ENCODE measurements at places on chromosomes 1 and 21.

GRCh38 chr1:184867866-184868689, 106.2 kb downstream of the NIBAN1 start:
- DNase-seq, result no peak

DNA sequence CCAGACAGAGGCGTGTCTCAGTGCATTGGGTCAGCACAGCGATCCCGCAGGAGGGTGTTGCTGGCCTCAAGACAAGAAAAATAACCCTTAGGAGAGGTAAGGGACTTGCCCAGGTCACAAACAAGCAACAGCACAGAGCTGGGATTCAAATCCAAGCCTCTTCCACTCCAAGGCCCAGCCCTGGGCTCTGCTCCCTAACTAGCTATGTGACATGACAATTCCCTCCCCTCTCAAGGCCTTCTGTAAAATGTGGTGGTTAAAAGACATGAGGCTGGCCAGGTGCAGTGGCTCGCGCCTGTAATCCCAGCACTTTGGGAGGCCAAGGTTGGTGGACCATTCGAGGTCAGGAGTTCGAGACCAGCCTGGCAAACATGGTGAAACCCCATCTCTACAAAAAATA, 28.1 kb upstream of the LAPTM5 start:
- DNase-seq, result no peak

GRCh38 chr1:30664103-30664755, 59.2 kb downstream of the MATN1 start:
- no peak for DNase-seq

GRCh38 chr1:245876586-245876985, 630.5 kb downstream of the SMYD3 start:
- no peak for DNase-seq

DNA sequence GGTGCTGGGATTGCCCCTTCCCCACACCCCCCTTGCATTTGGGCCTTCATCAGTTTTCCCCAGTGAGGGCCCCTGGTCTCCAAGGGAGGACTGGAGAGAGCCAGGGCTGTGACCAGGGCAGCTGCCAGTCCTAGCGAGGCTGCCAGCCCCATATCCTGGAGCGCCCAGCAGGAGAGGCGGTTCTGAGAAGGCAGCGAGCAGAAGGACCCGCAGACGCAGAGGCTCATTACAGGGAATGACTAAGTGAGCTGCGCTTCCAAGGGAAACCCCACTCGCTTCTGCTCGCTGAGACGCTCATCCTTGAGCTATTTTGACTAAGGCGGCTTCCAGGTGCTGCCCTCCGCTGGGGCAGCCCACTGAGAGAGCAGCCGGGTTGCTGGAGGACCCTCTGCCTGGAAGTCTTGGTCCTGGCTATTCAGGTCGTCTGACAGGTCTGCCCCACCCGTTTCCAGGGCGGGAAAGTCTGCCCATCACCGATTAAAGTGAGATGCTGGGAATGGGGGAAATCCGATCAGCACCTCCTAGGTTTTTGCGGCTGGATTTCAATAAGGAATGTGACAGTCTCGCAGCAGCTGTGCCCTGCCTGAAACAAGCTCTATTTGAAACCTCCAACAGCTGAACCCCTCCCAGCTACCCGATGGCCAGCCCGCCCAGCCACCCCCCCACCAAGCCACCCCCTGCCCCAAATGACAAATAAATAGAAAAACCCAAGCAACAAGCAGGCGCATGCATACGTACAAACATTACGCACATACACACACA, 2.8 kb downstream of the KCNN3 start:
- DNase-seq, result peak; percentile 61

- no peak for DNase-seq
Observed at GRCh38 chr1:33893147-33893830, 29.4 kb downstream of the HMGB4 start.

DNA sequence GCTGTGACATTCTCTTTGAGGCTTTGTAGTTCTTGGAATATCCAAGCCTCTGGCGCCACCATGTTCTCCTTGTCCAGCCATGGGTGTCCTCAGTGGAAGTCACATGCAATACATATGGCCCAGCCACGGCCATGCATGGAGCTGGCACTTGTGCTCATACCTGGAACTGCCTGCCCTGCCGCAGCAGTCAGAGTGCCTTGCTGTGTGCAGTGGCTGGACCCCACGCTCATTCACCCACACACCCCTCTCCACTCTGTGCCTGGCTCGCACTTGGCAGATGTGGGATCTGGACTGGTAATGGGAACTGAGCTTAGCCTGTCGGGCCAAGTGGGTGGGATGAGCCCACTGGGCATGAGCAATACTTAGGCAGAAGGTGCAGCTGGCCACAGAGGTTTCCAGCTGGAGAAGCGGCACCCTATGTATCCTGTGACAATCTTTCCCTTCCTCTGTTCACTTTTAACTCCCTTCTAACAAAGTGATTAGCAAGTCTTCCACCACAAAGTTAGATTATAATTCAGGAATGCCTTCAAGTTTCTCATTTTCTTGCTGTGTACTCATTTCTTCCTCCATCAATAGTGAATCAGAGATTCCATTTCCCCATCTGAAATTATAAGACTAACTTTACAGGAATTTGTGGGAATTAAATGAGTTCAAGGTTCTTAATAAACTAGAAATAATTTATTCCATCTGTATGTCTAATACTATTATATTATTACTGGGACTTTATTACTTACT, 351.6 kb upstream of the NCAM2 start:
- DNase-seq, result no peak

- no peak for DNase-seq
Observed at GRCh38 chr1:240245629-240246020, 153.9 kb downstream of the FMN2 start.

DNA sequence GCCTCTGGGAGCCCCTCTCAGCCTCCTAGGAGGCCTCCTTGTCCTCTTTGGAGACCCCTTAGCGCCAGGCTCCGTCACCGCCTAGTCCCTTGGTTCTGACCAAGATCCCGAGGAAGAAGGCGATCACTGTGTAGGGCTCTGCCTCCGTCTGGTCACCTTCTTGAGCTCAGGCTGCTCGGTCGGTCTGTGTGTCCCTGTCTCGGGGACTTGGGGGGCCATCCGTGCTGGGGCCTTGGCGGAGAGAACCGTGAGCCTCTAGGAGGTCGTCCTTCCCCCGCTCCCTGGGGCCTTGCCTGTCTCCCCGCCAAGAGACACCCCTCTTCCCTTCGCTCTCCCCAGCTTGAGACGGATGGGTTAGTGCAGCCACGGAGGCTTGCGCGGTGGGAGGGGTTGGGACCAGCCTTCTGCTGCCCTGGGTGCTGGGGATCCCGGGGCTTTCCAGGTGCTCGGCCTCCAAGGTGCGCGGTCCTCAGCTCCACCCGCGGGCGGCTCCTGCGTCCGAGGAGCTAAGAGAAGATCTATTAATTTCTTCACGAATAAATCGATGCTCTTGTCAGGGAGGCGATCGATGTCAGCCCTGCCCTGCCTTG, 701 bp upstream of the INSRR start:
- DNase-seq, result peak; percentile 60

- no peak for DNase-seq
Observed at GRCh38 chr21:19181604-19182140, 778.1 kb upstream of the TMPRSS15 start.

- DNase-seq, result no peak
Observed at GRCh38 chr1:54996869-54997710, 1.6 kb upstream of the BSND start.

DNA sequence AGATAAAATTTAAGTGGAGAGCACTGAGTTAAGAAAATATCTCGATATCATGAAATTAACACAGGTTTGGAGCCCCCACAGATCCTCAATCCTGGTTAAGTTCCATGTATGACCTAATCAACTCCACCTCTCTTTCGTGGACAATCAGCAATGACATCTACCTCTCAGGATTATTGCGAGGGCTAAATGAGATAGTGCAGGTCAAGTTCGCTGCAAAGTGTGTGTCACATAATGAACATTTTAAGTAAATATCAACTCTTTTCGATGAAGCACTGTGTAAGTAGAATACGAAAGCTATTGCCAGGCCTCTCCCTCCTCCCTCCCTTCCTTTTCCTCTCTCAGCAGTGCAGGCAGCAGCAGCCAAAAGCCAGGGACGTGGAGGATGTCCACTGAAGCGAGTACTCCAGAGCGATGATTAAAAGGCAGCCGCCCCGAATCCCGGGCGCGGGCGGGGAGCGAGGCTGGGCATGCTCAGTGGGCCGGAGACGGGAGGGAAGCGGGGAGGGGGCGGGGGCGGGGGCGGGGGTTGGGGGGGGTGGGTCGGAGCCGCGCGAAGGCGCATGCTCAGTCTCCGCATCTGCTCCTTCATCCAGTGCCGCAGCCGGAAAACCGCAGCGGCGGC, at the start of gene CAMSAP2:
Gene CAMSAP2, plus strand, starts transcription at position 567 of the 622 bp plus-strand sequence. CDS start 935 bp downstream, outside the sequence.
- peak; percentile 94 for DNase-seq

DNA sequence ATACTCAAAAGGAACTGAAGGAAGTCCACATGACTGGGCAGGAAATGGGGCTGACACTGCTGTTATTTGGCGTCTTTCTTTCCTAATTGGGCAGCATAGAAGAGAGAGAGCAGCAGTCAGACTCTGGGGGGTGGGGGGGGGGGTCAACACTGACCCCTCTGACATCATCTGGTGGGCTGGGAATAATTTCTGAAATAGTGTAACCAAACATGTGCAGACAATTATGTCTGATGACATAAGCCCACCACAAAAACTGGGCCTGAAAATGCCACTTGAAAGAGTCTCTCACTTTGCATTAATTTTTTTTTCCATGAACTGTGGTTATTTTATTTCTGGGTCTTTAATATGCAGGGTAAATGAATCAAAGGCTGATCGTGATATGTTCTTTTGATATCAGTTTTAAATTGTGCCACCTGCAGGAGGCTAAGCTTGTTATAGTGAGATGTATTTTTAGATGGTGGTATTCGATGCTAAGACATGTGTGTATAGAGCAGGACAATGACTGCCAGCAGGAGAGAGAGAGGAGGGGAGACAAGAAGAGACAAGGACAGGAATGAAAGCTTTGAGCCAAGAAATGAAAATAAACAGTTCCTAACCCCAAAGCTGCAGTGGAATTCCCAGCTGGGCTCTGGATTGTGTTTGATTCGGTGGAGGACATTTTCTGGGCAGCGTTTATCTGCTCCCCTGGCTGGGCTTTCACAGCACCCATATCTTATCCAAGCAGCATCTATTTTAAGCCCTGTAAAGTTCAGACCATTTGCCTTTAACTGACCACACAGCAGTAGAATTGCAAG, 264.7 kb downstream of the PBX1 start:
- DNase-seq, result no peak

GRCh38 chr1:23777979-23778814, at the start of gene PITHD1:
Gene PITHD1 (plus strand): TSS chr1:23778418. CDS start chr1:23778516, 98 bp downstream.
- peak; percentile 97 for DNase-seq

- DNase-seq, result no peak
Observed at GRCh38 chr1:219220945-219221344, 47.3 kb downstream of the LYPLAL1 start.

GRCh38 chr1:187244623-187245022, 415.9 kb downstream of the PLA2G4A start:
- peak; percentile 88 for DNase-seq

DNA sequence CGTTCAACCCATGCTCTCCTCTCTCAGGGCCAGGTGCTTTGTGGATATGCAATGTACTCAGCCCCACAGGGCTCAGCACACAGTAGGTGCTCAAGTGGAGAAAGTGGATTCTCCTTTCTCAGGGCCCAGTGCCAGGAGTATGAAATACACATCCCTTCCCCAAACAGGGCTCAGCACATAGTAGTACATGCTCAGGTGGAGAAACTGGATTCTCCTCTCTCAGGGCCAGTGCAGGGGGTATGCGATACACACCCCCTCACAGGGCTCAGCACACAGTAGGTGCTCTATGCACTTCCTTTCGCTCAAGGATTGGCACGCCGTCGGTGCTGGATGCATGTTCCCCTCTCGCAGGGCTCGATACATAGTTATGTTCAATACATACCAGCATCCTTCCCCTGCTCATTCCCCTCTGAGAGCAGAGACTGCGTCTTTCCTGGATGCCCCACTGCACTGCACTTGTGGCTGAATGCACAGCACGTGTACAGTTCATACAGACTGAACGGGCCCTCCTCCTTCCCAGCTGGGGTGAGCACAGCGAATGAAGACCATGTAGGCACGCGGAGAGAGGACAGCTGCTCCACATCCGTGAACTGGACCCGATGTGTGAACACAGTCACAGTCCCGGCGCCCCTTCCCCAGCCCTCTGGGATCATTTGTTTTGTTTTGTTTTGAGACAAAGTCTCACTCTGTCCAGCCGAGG, 16.6 kb upstream of the DISP3 start:
- peak; percentile 28 for DNase-seq

- no peak for DNase-seq
Observed at GRCh38 chr1:53076165-53076564, 14.2 kb downstream of the PODN start.

GRCh38 chr1:209431813-209432442, 151.6 kb upstream of the CAMK1G start:
- no peak for DNase-seq

DNA sequence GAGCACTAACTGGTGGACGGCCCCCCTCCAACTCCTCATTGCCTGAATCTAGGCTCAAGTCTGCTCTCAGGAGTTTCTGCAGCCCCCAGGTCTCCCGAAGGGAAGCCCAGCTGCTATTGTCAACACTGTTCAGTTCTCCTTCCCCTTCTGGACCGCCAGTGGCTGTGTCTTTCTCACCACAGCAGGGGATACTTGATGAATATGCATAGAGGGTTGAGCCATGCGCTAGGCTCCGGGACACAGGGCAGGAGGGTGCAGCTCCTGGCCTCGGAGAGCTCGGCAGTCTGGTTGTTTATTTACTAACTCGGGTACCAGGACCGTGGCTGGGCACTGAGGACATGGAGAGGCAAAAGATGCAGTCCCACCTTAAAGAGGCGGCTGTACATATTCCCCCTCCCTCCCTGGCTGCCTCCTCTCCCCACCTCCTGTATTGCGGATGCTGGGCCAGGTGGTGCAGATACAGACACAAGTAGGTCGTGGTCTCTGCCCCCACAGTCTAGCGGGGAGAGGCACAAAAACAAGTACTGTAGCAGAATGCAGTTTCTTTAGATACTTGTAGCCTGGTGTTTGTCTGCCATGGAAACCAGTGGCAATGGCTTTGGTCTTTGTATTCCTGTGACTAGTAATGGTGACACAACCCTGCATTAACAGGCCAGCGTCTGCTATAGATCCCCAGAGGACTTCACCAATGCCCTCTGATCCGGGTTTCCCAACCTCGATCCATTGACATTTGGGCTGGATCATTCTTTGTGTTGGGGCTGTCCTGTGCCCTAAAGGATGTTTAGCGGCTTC, 26.2 kb downstream of the ARHGEF10L start:
- DNase-seq, result no peak

- DNase-seq, result peak; percentile 37
Observed at GRCh38 chr21:18245464-18245967, 883 bp downstream of the CHODL start.

- DNase-seq, result no peak
Observed at GRCh38 chr1:45945426-45945825, 142.0 kb downstream of the MAST2 start.

- no peak for DNase-seq
Observed at GRCh38 chr21:46284733-46285132, 678 bp downstream of the MCM3AP start.
